ENCODE measurements at places on chromosomes 1 and 21. TPM values are rescaled to one million over a fixed set of nuclear protein-coding genes. Genes with fewer than 3 reads are reported as not detected.

DNA sequence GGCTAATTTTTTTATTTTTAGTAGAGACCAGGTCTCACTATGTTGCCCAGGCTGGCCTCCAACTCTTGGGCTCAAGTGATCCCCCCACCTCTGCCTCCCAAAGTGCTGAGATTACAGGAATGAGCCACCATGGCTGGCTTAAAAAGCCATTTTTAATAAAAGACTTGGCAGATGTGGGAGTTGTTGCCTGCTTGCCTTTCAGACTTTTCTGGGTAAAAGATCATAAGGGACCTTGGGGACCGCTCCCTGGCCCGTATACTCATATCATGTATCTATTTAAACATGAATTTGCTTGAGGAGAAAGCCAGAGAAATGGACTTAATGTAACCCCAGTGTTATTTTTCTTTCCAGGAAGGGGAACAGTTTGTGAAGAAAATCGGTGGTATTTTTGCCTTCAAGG, 23.4 kb upstream of the PODN start:
- H3K36me3 ChIP-seq: peaks cover 17% of the 10 kb centered on the region
- no peak overlapping the region for H3K27ac ChIP-seq
- no peak overlapping the region for H3K4me3 ChIP-seq
- H3K27me3 ChIP-seq: no peaks in the 10 kb centered on the region
- H3K4me1 ChIP-seq: peaks cover 3% of the 10 kb centered on the region

- H3K36me3 ChIP-seq: no peaks in the 10 kb centered on the region
- no peak for DNase-seq
- no peak overlapping the region for H3K27ac ChIP-seq
- H3K4me3 ChIP-seq: no peak overlapping the region
Measured at GRCh38 chr1:59243550-59243949, 53.3 kb upstream of the FGGY start.

GRCh38 chr1:221981461-221981860, 239.6 kb upstream of the DUSP10 start:
- no peaks in the 10 kb centered on the region for H3K4me1 ChIP-seq
- H3K36me3 ChIP-seq: no peaks in the 10 kb centered on the region
- H3K4me3 ChIP-seq: no peak overlapping the region
- H3K27ac ChIP-seq: no peak overlapping the region
- no peak for DNase-seq

SLC66A1 gene
- 6.7 TPM for total RNA-seq

GRCh38 chr1:111192658-111193519, 7.6 kb downstream of the DENND2D start:
- H3K4me1 ChIP-seq: peaks cover 95% of the 10 kb centered on the region
- H3K36me3 ChIP-seq: peaks cover 100% of the 10 kb centered on the region
- no peak overlapping the region for H3K4me3 ChIP-seq
- no peaks in the 10 kb centered on the region for H3K27me3 ChIP-seq
- H3K27ac ChIP-seq: peak overlapping the region; percentile 84
- DNase-seq: no peak

- H3K27me3 ChIP-seq: no peaks in the 10 kb centered on the region
- no peak overlapping the region for H3K4me3 ChIP-seq
- H3K36me3 ChIP-seq: no peaks in the 10 kb centered on the region
- H3K27ac ChIP-seq: no peak overlapping the region
- peaks cover 15% of the 10 kb centered on the region for H3K4me1 ChIP-seq
Measured at GRCh38 chr1:234921266-234922062, 207.2 kb downstream of the TOMM20 start.

ETV3 gene
- 47.5 TPM for total RNA-seq

DNA sequence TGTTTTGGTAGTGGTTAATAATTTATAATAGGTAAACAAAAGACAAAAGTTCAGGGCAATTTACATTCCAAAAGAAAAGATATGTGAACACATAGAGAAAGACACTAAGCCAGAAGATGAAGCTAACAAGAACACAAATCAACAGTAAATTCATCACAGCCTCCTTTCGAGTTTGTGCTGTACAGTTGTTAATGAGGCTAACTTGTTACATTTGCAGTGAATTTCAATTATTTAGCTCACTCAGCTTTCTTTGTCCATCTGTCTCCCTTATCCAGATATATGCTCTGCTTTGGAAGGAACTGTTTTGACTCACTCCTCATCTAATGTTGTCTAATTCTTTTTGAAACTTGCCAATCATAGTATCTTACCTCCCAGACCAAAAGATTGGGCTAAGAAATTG, 423.3 kb upstream of the OLFM3 start:
- no peaks in the 10 kb centered on the region for H3K27me3 ChIP-seq
- H3K4me1 ChIP-seq: no peaks in the 10 kb centered on the region
- DNase-seq: no peak
- H3K36me3 ChIP-seq: no peaks in the 10 kb centered on the region

- H3K4me3 ChIP-seq: no peak overlapping the region
- H3K27ac ChIP-seq: no peak overlapping the region
- no peak for DNase-seq
- no peaks in the 10 kb centered on the region for H3K36me3 ChIP-seq
- peaks cover 2% of the 10 kb centered on the region for H3K4me1 ChIP-seq
- no peaks in the 10 kb centered on the region for H3K27me3 ChIP-seq
Measured at GRCh38 chr1:66628926-66629325, 95.0 kb downstream of the SGIP1 start.

GRCh38 chr1:111821121-111821745, 65.5 kb downstream of the DDX20 start:
- peaks cover 25% of the 10 kb centered on the region for H3K27me3 ChIP-seq
- H3K4me1 ChIP-seq: no peaks in the 10 kb centered on the region
- H3K36me3 ChIP-seq: no peaks in the 10 kb centered on the region
- no peak overlapping the region for H3K4me3 ChIP-seq
- no peak overlapping the region for H3K27ac ChIP-seq

ADORA3 gene
- 0.18 TPM for total RNA-seq

CD34 gene
- total RNA-seq: 0.05 TPM

DNA sequence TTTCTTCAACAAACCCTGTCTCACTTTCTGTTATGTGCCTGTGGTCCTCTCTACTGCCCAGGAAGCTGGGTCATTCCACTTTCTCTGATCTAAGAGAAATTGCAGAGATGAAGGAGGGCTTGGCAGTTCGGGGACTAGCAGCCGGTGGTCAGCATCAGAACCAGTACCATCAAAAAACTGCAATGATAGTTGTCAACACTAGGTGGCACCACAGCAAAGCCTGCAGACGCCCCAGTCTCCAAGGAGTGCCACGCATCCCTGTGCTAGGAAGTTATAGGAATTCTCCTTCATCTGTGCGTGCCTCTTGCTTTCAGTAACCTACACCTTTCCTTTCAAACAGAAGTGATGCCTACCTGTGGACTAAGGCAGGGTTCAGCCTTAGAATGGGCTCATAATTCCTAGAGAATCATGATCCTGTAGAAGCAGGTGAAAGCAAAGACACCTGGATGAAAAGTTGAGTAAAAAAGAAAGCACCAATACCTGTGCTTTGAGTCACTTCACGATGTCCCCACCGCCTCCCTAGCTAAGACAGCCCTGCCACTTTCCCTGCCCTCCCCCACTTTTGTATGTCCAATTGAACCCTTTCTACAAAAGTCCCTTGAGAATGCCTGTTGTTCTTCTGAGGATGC, 129.2 kb downstream of the ADAMTS1 start:
- no peaks in the 10 kb centered on the region for H3K4me1 ChIP-seq
- no peak overlapping the region for H3K27ac ChIP-seq
- H3K4me3 ChIP-seq: no peak overlapping the region
- H3K27me3 ChIP-seq: peaks cover under 1% of the 10 kb centered on the region
- no peaks in the 10 kb centered on the region for H3K36me3 ChIP-seq

DNA sequence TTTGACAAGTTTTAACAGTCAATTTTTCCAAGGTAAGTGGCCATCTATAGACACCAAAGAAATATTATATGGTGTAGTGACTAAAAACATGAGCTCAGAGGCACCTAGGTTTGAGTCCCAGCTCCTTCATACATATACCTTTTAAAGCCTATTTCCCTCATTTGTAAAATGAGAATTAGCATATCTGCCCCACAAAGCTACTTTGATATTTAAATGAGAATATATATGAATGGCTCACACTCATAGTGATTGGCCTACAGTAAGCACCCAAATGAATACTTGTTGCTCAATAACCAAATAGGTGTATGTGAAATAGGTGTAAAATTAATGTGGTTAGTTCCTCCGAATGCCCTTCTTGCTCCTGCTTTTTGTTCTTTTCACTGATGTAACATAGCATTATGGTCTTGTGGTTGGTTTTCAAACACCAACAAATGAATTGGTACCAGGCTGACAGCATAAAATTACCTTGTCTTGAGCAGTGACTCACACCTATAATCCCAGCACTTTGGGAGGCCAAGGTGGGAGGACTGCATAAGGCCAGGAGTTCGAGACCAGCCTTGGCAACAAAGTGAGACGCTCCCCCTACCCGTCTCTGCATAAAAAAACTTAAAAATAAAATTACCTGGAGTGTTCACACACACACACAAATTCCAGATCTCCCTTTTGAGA, 25.3 kb downstream of the CNIH4 start:
- no peak for DNase-seq
- no peak overlapping the region for H3K4me3 ChIP-seq
- peak overlapping the region; percentile 66 for H3K27ac ChIP-seq
- peaks cover 66% of the 10 kb centered on the region for H3K36me3 ChIP-seq
- no peaks in the 10 kb centered on the region for H3K27me3 ChIP-seq

VWA5B1 gene
- not detected for total RNA-seq

SLC1A7 gene
- total RNA-seq: not detected

BTBD19 gene
- total RNA-seq: 8.4 TPM

DNA sequence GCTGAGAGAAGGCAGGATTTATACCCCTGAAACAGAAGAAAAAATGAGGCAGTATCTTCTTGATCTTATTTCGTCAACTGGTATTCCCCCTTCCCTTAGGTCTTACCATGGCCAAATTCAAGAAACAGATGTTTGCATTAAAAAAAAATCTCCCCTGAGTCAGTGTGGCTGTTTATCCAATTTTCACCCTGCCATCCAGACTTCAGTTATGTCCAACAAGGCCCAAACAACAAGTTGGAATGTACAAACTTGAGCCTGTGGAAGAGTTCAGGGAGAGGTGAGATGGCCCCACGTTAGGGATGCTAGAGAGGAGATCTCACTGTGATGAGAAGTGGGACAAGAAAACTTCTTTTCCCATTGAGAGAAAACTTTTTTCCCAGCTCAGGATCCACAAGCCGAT, 147.2 kb upstream of the PROX1 start:
- H3K36me3 ChIP-seq: no peaks in the 10 kb centered on the region
- no peak overlapping the region for H3K27ac ChIP-seq
- no peaks in the 10 kb centered on the region for H3K4me1 ChIP-seq
- H3K4me3 ChIP-seq: no peak overlapping the region

MLLT11 gene
- total RNA-seq: 3.4 TPM

GRCh38 chr1:228440761-228441500, 24.3 kb upstream of the TRIM17 start:
- H3K4me1 ChIP-seq: peaks cover 35% of the 10 kb centered on the region
- peaks cover 47% of the 10 kb centered on the region for H3K27me3 ChIP-seq
- H3K36me3 ChIP-seq: no peaks in the 10 kb centered on the region

DNA sequence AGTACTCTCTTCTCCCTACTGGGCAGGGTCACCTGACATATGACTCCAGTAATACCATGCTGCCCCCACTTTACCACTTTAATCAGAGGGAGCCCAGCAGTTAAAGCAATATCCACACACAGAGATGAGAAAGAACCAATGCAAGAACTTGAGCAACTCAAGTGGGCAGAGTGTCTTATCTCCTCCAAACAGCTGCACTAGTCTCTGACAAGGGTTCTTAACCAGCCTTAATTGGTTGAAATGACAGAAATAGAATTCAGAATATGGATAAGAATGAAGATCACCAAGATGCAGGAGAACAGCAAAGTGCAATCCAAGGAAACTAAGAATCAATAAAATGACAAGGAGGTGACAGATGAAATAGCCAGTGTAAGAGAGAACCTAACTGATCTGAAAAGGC, 91.0 kb downstream of the KCNT2 start:
- no peaks in the 10 kb centered on the region for H3K27me3 ChIP-seq
- H3K4me1 ChIP-seq: no peaks in the 10 kb centered on the region
- no peak for DNase-seq
- H3K27ac ChIP-seq: no peak overlapping the region
- H3K4me3 ChIP-seq: no peak overlapping the region

GBP2 gene
- total RNA-seq: 281 TPM

METTL18 gene
- 14.2 TPM for total RNA-seq

GPR52 gene
- total RNA-seq: 1.6 TPM

- H3K4me1 ChIP-seq: peaks cover 3% of the 10 kb centered on the region
- H3K27me3 ChIP-seq: peaks cover 3% of the 10 kb centered on the region
- H3K4me3 ChIP-seq: no peak overlapping the region
- H3K36me3 ChIP-seq: peaks cover 7% of the 10 kb centered on the region
Measured at GRCh38 chr1:41766546-41766945, 152.2 kb downstream of the HIVEP3 start.

RGS16 gene
- 6.4 TPM for total RNA-seq

- peaks cover 39% of the 10 kb centered on the region for H3K36me3 ChIP-seq
- no peaks in the 10 kb centered on the region for H3K27me3 ChIP-seq
- H3K4me1 ChIP-seq: peaks cover 50% of the 10 kb centered on the region
- H3K4me3 ChIP-seq: no peak overlapping the region
Measured at GRCh38 chr1:154972517-154973343, 1.8 kb upstream of the CKS1B start.

- peaks cover 2% of the 10 kb centered on the region for H3K27me3 ChIP-seq
- no peak overlapping the region for H3K27ac ChIP-seq
- no peak for DNase-seq
- no peak overlapping the region for H3K4me3 ChIP-seq
Measured at GRCh38 chr1:5576673-5577065, 415.6 kb downstream of the NPHP4 start.

GRCh38 chr1:84603941-84604830, 29.9 kb upstream of the CTBS start:
- H3K27me3 ChIP-seq: peaks cover 3% of the 10 kb centered on the region
- H3K27ac ChIP-seq: no peak overlapping the region
- H3K36me3 ChIP-seq: peaks cover 19% of the 10 kb centered on the region
- no peak for DNase-seq

GRCh38 chr1:180424848-180425457, 77.4 kb downstream of the ACBD6 start:
- no peak for DNase-seq
- no peak overlapping the region for H3K4me3 ChIP-seq
- no peaks in the 10 kb centered on the region for H3K27me3 ChIP-seq

- H3K27me3 ChIP-seq: peaks cover 9% of the 10 kb centered on the region
- no peaks in the 10 kb centered on the region for H3K4me1 ChIP-seq
- H3K36me3 ChIP-seq: no peaks in the 10 kb centered on the region
Measured at GRCh38 chr1:201365251-201365650, 12.2 kb downstream of the TNNT2 start.

Data from activated CD4-positive, alpha-beta memory T cell treated with anti-CD3 and anti-CD28 coated beads, Interleukin-2, amount 10 ng/mL, durations not matched to agents 7 days and 5 days (primary cell).